Astrocyte (in vitro differentiated cells and primary cell): ENCODE measurements at places on chromosomes 11 and 22.

GRCh38 chr11:44096360-44097185, 1.1 kb downstream of the EXT2 start:
- DNase-seq: peak; percentile 36

DNA sequence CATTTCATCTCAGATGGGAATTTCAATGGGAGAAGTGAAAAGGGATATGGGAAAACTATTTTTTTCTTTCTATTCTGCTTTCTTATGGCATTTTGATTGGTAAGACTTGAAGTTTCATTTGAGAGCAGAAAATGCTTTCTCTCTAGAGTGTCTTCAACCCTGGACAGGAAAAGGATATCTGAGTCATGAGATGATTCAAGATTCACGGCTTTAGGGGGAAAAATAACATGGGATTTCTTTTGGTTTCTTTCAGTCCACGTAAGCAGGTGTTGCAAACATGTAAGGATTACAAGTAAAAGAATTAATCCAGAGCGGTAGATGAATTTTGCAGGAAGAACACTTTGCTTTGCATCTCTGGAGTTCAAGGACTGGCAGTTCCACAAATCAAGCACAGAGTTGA, 1001.0 kb upstream of the TENM4 start:
- DNase-seq: no peak

- DNase-seq: no peak
Measured at GRCh38 chr11:125168918-125169456, 4.4 kb downstream of the PKNOX2 start.

GRCh38 chr11:34067383-34068065, 16.0 kb downstream of the CAPRIN1 start:
- DNase-seq: no peak

DNA sequence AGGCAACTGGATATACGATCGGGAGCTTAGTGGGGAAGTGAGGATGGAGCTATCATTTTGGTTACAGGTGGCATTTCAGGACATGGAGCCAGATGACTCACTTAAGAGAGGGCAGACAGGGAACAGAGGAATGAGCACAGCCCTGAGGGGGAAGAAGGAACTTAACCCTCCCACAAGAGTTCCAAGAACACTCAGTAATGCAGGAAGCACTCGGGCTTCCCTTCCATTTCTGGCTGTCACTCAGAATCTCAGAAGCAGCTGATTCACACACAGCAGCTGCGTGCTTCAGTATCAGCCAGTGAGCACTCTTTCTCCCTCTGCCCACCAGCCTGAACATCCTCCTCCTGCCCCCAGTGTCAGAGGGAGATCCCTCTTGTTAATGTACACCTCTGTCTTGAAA, 34.8 kb downstream of the EFCAB6 start:
- peak; percentile 91 for DNase-seq

DNA sequence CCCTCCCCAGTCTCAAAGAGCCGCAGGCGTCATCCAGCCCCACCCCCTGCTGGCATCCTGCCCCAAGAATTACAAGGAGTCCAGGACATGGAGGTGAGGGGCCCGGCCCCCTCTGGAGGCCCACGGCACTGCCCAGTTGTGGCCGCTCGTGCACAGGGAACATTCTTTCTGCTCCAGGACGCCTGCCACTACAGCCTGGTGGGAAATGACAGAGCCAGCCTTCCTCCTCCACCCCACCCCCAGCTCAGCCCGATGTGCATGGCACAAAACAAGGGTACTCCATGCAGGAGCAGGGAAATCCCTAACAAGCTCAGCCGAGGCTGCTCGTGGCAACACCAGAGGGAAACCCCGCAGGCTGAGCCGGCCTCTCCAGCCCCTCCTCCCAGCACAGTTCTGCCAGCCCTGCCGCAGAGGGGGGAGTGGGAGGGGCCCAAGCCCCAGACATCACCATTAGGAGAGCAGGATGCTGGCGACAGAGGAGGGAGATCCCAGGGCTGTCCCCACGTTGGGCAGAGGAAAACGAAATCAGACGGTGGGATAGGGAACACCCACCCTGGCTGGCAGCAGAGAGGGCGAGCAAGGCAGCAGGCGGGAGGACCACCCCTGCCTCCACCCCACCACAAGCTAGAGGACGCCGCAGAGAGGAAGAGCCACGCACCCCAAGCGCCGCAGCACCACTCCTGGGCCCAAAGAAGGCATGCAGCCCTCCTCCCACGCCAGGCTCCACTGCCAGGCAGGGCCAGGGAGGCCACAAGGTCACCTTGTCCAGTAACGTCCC, 10.0 kb downstream of the IGSF9B start:
- DNase-seq: no peak

GRCh38 chr11:113531083-113531482, 55.9 kb upstream of the DRD2 start:
- DNase-seq: no peak

GRCh38 chr22:49429066-49429465, 398.6 kb downstream of the BRD1 start:
- no peak for DNase-seq

- peak; percentile 30 for DNase-seq
Measured at GRCh38 chr22:44702479-44703198, 635 bp downstream of the PRR5 start.

DNA sequence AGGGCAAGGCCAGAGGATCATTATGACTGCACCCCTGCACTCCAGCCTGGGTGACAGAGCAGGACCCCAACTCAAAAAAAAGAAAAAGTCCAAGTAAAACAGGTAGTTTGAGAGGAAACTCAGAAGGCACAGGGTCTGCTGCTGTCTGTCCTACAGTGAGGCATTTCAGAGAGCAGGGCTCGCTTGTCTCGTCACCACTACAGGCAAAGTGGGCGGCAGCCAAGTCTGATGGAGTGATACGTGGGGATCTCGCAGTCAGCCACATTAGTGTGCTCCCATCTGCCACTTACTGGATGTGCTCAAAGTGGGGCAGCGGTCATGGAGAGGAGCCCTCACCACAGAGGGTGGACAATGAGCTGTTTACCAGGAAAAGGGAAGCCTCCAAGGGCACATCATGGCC, 42.1 kb downstream of the PI4KA start:
- DNase-seq: no peak

DNA sequence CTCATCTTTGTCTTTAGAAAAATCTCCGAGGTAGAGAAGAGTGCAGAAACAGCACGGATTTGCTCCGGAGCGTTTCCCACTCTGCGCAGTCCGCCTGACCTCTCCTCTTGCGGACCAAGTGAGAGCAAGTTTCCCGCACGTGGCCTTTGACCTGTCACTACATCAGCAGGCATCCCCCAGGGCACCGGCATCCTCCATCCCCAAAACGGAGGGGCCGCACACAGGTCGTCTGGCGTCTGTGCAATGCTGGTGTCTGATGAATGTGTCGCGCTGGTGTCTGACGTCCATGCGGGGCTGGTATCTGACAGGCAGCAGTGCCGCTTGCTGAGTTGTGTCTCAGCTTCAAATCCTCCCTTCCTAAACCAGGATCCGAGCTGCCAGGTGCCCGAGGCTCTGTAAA, 739 bp upstream of the MRGPRE start:
- DNase-seq: no peak

DNA sequence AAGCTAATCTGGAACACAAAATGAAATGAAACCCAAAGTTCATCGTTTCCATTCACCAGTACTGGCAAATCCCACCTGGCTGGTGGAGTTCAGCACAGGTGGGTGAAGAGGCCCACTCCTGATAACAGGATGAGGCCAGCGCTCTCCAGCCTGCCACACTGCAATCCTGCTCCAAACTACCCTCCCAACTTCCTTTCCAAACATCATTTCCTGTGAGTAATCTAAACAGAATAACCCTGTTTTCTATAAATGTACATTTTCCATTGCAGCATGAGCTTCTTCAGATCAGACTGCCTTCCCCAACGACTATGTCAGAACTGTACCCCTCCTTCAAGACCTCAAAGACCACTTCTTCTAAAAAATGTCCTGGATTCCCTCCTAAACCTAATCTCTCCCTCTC, 15.9 kb upstream of the NFRKB start:
- no peak for DNase-seq

DNA sequence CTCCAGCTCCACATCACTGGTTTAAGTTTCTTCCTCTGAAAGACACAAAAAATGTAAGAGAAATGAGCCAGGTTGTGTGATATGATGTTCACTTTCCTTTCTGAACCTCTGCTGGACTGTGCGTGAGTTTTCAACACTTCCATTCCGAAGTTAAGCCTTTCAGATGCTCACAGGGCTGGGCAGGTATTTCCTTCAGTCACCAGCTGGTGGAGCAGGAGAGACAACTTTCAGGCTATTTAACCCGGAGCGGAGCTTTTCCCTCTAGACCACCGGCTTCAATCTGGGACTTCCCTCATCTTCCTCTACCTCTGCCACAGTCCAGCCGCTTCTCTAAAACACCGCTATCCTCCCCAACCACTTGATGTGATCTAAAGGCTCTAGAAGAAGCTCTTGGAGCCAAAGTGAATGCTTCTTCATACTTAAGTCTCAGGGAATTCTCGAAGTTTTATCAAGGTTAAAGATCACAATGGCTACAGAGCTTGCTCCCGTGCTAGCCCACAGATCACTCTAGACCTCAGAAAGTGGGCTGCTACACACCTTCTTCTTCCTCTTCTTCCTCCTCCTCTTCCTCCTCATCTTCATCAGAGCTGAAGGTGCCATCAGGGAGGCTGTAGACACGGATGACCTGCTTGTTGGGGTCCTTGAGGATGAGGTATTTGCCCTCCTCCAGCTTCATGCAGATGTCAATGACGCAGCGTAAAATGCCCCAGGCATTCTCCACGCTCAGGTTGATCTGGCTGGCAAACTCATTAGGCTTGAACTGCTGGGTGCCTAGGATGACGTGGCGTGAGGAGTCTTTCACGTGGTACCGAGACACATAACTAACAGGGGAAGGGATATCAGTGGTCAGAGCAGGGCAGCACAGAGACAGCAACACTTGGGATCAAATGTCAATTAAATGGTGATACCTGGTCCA, 4.4 kb upstream of the FOXRED2 start:
- DNase-seq: peak; percentile 23

GRCh38 chr22:46619830-46620501, at the start of gene GRAMD4:
Gene GRAMD4, plus strand, starts transcription at chr22:46620386. Its CDS starts 6,414 bp downstream, at chr22:46626800.
- DNase-seq: peak; percentile 19

GRCh38 chr22:35921777-35922176, 106.8 kb downstream of the RBFOX2 start:
- DNase-seq: peak; percentile 82

DNA sequence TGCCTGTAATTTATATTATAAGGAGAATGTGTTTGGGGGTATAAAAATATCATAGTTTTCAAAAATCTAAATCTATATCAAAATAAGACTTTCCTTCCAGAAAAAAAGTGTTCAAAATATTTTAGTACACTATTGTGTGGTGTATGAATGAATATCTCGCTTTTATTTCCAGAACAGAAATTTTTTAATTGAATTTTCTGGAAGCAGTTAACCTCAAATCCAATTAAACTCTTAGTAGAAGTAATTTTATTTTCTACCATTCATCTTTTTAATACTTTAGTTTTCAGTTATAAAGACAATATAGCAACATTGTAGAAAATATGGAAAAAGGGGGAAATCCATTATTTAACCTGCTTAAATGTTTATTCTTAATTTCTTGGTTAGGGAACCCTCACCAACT, 58.7 kb downstream of the ACER3 start:
- no peak for DNase-seq

- peak; percentile 87 for DNase-seq
Measured at GRCh38 chr22:32897400-32897799, 95.9 kb downstream of the TIMP3 start.

DNA sequence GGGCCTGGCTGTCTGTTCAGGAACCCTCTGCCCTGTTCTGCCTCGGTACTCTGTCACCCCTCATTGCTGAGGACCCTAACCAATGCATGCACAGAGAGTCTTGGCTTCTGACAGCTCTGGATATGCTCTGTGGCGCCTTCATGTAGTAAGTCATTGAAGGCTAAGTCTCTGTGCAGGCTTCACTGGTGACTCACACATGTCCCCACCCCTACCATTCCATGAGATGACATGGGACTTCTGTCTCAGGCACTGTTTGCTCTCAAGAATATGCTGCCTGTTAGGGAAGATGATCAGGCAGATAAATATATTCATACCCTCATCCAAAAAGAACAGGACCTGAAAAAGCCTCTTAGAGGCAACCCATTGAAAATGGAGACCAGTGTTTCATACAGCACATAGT, 43.6 kb upstream of the HORMAD2 start:
- DNase-seq: no peak

DNA sequence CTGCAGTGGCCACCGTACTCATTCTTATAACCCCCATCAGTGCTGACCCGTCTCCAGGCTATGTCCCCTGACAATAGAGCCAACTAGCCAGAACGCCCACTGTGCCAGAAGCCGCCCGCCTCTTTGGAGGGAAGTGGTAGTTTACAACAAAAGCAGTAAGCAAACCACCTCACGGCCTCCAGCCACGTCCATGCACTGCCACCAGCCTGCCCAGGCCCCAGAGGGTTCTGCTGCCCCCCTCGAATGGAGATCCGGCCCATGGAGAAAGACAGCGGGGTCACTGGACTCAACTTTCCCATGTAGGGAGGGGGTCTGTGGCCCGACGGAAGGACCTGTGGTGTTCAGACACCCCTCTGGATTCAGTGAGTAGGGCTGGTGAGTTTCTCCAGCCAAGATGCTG, 340.3 kb downstream of the CTTN start:
- DNase-seq: no peak

GRCh38 chr11:117073539-117073938, 24.7 kb downstream of the SIK3 start:
- no peak for DNase-seq

GRCh38 chr11:1127664-1128162, 30.0 kb upstream of the MUC5AC start:
- no peak for DNase-seq

GRCh38 chr22:46050451-46050845, 73.5 kb upstream of the WNT7B start:
- no peak for DNase-seq

DNA sequence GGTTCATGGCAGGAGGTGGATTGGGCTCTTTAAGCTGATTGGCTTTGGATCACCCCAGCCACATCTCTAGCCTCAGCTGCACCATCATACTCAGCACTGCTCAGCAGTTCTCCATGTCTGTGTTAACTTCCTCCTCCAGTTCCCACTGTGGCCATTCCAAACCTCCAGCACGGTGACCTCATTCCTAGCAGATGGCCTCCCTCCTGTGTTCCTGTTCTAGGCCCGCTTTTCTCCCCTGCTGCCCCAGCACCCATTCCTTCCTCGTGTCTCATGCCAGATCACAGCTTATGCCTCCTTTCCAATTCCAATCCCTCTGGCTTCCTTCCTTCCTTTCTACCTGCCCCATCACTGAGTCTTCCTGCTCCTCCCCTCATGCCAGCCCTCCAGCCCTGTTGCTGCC, 96.1 kb downstream of the MICAL2 start:
- DNase-seq: no peak

GRCh38 chr22:23823331-23823791, 15.4 kb downstream of the DERL3 start:
- DNase-seq: peak; percentile 6

- DNase-seq: no peak
Measured at GRCh38 chr11:78190374-78190773, 1.7 kb downstream of the USP35 start.

DNA sequence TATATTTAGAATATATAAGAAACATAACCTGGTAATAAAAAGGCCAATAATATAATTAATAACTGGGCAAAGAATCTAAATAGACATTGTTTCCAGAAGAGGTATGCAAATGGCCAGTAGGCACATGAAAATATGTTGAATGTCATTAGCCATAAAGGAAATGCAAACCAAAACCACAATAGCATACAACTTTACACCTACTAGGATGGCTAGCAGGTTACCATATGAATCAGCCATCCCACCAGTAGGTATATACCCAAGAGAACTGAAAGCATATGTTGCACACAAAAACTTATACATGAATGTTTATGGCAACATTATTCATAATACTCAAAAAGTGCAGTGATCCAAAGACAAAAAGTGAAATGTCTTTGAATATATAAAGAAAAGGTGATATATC, 2.7 kb upstream of the OR2D2 start:
- DNase-seq: no peak
